Activated naive CD4-positive, alpha-beta T cell treated with Interleukin-2 at 50 U/mL for 16 hours (primary cell): ENCODE measurements at places on chromosomes 4 and X.

DNA sequence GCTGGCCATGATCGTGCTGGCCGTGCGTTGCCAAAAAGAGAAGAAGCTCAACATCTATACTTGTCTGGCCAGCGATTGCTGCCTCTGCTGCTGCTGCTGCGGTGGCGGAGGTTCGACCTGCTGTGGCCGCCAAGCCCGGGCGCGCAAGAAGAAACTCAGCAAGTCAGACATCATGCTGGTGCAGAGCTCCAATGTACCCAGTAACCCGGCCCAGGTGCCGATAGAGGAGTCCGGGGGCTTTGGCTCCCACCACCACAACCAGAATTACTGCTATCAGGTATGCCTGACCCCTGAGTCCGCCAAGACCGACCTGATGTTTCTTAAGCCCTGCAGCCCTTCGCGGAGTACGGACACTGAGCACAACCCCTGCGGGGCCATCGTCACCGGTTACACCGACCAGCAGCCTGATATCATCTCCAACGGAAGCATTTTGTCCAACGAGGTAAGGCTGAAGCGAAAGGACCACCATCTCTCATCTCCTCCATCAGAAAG lies 3.3 kb downstream of the PCDH10 start:
- DNase-seq = no peak

- no peak for DNase-seq
Measured at GRCh38 chr4:15584785-15585184, 70.4 kb downstream of the FBXL5 start.

DNA sequence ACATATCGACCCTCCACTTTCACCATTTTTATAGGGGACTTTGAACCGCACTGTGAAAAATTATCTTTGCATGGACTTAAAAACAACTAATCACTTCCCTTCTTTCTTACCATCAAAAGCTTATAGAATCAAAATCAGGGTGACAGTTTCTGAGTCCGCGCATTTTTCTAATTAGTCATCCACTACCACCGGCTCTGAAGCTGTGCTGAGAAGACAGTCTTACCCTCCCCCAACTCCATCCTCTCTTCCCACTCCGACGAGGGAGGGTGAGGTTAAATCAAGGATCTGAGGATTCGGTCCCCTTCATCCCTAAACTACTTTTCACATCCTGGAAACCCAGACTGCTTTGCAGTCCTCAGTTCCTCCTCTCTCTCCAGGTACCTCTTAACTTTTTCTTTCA lies 4.2 kb downstream of the DCTD start:
- no peak for DNase-seq

GRCh38 chrX:134548257-134549201 lies 88.6 kb downstream of the HPRT1 start:
- no peak for DNase-seq

DNA sequence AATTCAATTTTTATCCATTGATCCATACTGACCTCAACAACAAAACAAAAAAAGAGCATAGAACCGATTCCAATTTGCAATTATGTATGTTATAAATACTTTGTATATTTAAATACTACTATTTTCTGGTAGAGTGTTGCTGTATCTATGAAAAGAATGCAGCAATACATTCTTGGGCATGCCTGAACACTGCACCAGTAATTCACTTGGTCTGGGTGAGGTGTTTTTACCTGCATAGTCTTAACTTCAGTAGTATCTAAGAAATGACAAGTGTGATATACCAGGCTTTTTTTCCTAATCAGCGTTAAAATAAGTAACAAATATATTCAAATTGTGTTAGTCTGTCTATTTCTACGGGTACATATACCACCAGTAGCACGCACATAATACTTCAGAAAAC lies 120.2 kb downstream of the KLHL13 start:
- no peak for DNase-seq

DNA sequence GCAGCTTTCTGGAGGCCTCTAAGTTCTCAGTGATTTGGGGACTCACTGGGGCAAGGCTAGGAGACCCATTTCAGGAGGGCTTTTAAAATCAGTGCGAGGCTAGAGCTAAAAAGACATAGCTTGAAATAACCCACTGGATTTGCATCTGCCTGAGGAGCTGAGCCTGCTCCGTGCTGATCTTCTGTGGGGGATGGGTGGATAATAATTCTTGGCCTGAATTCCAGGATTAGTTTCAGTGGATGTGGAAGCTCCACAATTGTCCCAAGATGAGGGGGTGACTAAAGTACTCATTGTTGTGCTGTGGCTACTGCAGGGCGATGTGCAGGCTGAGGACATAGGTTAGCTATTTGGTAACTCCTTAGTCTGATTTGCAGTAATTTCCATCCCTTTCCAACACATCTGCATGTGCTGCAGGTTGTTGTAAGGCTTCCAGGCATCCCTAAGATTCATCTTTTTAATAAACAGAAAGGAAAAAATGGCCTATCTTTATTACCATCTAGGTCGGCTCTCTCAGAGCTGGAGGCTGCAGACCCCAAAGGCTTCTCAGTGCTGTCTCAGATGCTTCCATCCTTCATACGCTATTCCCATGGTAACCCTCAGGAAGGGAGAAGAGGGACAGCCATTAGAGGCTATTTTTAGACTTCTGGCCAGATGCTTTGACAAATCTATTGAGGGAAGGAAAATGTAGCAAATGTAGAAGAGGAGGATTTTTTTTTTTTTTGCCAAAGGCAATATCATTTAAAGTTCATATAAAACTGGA lies 63.4 kb downstream of the GRXCR1 start:
- DNase-seq = no peak

DNA sequence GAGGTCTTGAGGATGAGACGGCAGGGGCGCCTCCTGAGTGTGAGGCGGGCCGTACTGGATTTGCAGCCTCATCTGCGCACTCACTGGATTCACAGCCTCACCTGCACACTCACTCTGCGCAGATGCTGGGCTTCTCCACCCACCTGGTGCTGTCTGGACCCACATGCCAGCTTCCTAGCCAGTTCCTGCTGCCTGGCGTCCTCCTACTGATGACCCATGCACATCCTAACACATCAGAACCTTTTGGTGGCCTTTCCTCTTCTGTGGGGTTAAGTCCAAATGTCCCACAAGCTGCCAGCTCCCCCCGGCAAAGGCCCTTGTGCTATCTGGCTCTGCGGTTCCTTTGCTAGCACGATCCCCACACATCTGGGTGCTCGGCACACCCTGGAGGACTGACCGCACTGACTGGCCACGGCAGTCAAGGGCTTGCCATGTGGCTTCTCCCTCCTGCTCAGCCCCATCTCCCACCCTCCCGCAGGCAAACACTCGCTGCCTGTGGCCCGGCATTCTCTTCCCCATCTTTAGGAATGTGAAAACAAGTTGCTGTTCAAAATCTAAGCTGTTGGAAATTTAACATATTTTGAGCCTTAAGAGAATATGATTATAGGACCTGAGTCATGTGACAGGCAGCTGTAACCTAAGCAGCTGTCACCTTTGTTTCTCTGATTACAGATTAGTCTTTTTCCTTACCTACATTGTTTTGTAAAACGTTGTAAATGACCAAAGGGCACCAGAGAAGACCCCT lies 39.4 kb upstream of the AFAP1 start:
- DNase-seq = no peak

GRCh38 chr4:155629183-155629825 lies 37.3 kb upstream of the GUCY1A1 start:
- DNase-seq = no peak

DNA sequence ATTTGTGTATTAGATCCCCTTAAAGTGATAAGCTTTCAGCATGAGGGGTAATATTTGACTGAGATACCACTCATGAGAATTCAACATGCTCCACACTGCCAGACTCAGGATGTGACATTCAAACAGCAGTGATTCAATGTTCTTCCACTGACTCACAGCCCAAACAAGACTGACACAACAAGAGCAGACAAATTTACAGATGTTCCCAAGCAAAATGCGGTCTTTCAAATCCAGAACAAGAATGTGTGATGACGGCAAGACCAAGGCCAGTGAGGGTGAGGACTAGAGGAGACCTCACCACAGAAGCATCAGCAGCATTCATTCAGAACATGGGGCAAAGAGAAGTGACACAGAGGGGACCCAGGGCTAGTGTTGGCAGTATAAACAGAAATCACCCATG lies 99.3 kb upstream of the GRIA3 start:
- no peak for DNase-seq

- no peak for DNase-seq
Measured at GRCh38 chr4:121096629-121097028, 24.3 kb upstream of the NDNF start.

GRCh38 chr4:144171697-144172096 lies 31.2 kb upstream of the GYPA start:
- DNase-seq = no peak

DNA sequence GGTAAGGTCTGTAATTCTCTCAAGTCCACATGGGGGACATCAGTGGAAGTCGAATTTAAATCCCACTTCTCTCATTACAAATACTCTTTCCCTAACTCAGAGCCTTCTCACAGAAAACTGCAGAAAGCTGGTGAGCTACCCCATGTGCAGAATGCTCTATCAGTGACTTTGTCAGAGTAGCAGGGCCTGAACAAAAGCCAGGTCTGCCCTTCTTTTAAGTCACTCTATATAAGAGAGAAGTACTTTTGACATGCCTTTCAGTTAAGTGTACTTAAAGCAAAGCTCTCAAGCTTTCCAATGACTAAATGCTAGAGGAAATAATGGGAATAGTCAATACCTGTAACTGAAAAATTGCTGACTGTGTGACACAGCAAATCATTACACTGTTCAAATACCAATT lies 323.1 kb downstream of the KCNIP4 start:
- DNase-seq = no peak

DNA sequence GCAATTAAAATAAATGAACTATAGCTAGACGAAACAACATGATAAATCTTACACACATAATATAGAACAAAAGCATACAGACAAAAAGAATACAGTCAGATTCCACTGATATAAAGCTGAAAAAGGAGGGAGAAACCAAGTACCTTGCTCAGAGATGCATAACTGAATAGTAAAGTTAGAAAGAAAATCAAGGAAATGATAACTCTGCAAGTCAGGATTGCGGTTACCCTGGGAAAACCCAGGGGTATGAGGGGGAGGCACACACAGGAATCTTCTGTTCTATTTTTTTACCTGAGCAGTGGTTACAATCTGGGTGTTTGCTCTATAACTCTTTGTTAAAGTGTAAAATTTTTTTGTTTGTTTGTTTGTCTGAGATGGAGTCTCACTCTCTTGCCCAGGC lies 209.1 kb downstream of the CBR4 start:
- DNase-seq = no peak

GRCh38 chrX:128975745-128976144 lies 547.5 kb downstream of the SMARCA1 start:
- no peak for DNase-seq

- DNase-seq = no peak
Measured at GRCh38 chr4:36325499-36325898, 44.1 kb downstream of the DTHD1 start.

DNA sequence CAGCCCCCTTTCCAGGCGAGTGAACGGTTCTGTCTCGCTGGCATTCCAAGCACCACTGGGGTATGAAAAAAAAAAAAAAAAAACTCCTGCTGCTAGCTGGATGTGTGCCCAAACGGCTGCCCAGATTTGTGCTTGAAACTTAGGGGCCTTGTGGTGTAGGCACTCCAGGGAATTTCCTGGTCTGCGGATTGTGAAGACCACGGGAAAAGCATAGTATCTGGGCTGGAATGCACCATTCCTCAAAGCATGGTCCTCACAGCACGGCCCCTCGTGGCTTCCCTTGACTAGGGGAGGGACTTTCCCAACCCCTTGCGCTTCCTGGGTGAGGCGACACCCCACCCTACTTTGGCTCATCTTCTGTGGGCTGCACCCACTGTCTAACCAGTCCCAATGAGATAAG lies 516.8 kb upstream of the FAM241A start:
- DNase-seq = no peak

GRCh38 chr4:114773339-114773738 lies 174.7 kb downstream of the UGT8 start:
- no peak for DNase-seq

- DNase-seq = no peak
Measured at GRCh38 chr4:122636697-122637096, 15.8 kb upstream of the IL21 start.

DNA sequence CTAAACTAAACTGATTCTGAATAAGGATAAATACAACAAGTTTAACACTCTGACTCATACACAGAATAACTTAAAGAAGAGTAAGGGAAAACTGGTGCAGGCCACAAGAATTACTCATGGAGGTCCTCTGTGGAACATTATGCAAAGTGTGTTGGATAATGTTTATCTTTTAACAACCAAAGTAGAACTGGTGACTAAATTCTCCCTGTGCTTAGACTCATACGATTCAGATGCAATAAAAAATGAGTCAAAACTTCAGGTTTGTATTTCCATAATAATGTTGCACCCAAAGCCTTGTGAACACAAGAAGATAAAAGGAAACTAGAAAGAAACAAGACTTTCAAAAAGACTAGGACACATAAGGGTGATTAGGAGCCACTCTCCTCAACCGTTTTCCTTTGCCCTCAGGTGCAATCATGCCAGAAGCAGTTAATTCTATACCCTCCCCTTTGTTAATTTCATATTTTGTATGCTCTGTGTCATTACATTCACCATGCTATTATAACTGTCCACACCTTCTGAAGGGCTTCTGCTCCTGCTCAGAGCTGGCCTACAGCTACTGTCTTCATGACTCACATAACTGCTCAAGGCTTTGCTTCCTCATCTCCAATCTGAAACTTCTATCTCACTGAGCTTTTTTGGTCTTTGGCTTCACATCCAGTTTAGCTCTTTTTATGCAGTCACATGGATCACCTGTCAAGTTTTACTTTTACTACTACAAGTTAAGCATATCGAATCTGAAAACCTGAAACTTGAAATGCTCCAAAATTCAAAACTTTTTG lies 60.2 kb downstream of the KCNIP4 start:
- no peak for DNase-seq

DNA sequence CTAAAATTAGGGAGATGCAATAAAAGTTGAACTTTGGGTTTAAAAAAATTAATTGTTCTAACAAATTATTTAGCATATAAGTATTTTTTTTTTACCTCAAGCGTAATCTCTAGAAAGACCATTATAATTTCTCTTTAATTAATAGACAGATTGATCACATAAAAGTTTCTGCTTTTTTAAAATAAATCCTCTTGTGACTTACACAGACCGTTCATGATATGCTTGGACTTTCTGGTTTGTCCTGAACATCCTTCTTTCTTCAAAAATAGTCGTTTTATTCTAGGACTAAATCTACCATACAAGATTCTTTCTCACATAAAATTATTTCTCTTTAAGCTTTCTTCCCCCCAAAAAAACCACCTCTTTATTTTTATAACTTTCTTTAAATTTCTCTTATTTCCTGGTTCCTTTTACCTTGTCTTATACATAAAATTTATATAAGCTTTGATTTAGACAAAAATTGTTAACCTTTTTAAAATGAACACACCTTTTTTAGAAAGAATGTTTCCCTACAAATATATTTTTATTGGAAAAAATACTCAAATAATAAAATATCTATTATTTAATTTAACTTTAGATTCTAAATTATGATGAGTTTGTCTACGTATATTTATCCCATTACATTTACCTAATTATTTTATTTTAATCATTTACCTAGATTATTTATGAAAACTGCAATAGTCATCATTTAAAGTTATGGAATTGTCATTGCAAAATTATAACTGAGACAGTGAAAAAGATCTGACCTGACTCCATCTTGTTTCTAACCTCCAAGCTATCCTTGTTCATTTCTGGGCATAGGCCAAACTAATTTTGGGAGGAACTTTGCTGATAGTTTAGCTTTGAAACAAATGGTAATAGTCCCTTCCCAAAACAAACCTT lies 37.6 kb downstream of the PGRMC2 start:
- no peak for DNase-seq
